Glutamatergic neuron (in vitro differentiated cells): ENCODE measurements at places on chromosomes 2 and 18.

DNA sequence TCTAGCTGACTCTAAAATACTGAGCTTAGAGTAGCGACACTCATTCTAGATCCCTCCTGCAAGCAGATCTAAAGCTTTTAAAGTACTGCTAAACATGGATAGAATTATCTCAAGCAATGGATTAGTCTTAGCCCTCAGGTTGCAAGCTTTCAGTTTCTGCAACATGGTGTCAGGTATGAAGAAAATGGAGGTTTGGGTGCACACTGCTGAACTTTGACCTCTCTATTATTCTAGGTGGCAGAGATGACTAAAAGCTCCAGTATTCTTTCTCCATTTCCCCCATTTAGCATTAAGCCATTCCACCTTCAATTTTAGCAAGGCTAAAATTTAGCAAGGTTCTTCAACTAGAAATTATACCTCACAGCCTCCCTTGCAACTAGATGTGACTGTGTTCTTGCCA, 117.0 kb downstream of the CACNB4 start:
- no peak for DNase-seq

DNA sequence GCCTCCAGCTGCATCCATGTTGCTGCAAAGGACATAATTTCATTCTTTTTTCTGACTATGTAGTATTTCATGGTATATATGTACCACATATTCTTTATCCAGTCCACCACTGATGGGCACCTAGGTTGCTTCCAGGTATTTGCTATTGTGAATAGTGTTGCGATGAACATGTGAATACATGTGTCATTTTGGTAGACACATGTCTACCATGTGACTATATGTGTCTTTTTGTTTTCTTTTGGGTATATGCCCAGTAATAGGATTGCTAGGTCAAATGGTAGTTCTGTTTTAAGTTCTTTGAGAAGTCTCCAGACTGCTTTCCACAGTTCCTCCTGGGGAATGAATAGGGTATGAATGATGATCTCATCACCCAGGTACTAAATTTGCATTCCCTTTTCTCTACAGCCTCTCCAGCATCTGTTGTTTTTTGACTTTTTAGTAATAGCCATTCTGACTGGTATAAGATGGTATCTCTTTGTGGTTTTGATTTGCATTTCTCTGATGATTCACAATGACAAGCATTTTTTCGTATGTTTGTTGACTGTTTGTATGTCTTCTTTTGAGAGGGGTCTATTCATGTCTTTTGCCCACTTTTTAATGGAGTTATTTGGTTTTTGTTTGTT, 35.6 kb upstream of the FEZ2 start:
- DNase-seq = no peak

DNA sequence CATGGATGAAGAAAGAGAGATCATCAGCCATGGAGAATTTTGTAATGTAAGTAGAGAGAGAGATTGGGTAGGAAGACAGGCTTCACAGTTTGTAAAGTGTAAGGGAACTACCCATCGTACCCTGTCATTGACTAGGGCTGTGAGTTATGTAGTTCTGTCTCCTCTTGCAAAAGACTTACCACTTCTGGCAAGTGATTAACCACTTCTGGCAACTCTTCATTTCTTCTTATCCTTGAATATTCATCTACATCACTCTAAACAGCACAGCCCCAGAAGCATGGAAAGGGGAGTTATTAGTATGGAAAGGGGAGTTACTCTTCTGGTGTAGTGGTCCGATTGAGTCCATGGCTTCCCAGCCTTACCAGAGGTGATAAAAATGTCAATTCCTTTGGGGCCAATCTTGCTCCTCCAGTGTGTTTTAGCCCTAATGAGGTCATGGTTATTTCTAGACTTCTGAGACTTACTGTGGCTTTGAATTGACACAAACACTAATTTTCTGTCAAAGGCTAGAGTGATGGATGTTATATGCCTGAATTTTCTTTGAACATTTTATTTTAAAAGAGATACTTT, 52.0 kb downstream of the STAT1 start:
- DNase-seq = no peak

GRCh38 chr2:183532514-183532913, 408.3 kb downstream of the NUP35 start:
- no peak for DNase-seq

GRCh38 chr2:125654226-125654625, 1001.7 kb upstream of the GYPC start:
- no peak for DNase-seq

GRCh38 chr2:224412141-224413015, 10.5 kb upstream of the FAM124B start:
- DNase-seq = no peak

- DNase-seq = no peak
Observed at GRCh38 chr2:218014706-218015585, 12.2 kb upstream of the TNS1 start.
